ENCODE measurements at places on chromosomes 4 and X. TPM values are rescaled to one million over a fixed set of nuclear protein-coding genes. Genes with fewer than 3 reads are reported as not detected.

DNA sequence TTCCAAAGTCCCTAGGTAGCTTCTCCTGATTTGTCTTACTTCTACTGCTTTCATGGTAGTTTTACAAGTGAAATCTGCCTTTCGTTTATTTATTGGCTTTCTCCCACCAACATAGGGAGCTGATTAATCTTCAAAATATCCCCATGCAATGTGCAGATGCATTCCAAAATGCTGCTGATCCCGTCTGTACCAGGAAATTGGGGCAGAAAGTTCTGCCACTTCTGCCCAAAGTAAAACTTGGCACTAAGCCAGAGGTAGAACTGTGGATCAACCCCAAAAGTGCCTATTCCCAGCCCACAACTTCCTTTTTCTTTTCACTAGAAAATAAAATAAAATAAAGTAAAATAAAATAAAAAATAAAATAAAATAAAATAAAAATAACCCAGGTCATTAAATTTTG lies 47.3 kb upstream of the PPARGC1A start:
- no peak for DNase-seq

PAGE1 gene
- total RNA-seq = not detected

DNA sequence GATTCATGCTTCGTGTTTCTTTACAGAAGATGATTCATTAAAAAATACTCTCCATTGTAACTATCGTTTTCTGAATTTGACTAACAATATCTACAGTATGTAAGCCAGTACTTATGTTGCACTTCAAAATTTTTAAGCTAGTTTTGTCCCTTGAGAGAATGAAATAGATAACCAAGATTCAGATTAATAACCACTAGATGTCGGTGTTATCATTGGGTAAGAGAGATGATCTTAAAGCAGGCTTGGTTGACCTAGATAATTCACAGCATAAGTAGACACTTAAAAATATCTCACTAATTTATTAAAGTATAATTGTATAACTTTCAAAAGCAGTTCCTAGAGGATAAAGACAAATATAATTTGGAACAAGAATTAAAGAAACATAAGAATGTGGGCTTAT lies 430.9 kb downstream of the C4orf33 start:
- no peak for DNase-seq

DNA sequence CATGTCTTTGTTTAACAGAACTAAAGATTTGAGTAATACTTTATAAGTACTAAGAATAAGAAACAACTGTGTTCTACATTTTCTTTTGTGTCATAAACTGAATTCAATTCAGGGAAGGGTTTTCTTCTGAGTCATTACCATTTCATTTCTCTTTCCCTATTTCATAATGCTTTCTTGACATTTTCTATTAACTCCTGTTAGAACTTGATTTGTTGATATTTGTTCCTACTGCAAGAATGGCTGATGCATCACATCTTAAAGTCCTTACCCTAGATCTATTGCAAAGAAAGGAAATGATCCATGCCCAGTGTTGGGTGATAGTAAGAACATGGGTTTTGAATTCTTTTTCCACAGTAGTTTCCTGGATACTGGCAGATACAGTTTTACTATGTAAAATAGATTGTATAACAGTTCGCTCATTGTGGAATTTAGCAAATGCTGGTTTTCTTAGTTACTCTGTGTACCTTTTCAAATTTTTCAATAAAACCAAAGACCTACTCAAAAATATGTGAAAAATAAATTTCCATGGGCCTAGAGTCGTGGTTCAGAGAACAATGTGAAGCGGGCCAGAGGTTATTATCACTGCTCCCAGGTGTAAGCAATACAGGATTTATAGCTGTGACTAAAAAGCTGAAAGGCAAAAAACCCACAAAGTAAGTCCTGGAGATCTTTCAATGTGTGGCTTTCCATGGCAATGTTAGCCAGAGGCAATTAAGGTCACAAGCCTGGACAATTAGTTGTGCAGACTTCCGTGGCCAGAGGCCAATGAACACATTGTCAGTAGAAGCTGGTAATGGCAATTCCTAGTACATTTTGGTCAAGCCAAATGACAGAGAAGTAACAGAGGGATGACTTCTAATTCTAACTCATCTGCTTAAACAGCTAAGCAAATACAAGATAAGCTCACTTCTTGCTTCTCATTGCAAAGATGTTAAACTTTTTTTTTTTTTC lies 127.3 kb upstream of the FAT4 start:
- DNase-seq = no peak

- no peak for DNase-seq
These were observed 16.2 kb upstream of the S100G start for GRCh38 chrX:16633754-16634153.

GRCh38 chr4:26133840-26134239 lies 187.0 kb upstream of the RBPJ start:
- no peak for DNase-seq

JAKMIP1 gene
- total RNA-seq = 0.38 TPM

SHROOM3 gene
- total RNA-seq = not detected

KDR gene
- total RNA-seq = not detected

DNA sequence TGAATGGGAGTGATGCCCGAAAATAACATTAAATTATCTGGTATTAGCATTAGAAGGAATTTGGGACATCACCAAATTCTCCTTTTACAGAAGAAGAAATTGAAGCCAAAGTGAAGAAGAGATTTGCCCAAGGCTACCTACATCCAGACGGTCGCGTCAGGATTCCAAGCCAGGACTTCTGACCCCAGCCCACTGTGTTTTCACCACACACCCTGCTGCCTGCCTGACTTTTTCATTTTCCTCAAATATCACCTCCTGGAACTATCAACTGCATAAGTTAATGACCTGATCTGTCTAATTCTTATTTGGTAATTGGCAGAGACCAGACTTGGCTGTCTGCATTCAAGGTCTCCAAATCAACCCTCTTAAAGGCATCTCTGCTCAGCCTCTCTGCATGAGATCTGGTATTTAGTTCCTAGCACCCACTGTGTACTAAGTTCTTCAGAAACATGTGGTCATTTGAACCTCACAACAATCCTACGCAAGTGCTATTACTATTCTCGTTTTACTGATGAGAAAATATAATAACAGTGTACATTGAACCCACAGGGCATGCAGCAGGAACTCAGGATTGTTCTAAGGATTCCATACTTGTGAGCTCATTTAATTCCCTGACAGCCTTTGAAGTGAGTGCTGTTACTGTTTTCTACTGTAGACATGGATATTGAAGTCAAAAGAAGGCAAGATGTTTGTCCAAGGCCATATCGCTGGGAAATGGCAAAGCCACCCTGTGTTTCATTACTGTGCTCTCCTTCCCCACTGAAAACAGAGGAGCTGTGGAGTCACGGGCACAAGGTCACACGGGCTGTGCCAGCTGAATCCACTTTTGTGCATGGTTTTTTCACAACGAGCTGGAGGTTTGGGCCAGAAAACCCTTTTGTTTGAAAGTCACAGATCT lies 195.2 kb upstream of the C1QTNF7 start:
- DNase-seq = peak; percentile 12

LEF1 gene
- 828 TPM for total RNA-seq

DNA sequence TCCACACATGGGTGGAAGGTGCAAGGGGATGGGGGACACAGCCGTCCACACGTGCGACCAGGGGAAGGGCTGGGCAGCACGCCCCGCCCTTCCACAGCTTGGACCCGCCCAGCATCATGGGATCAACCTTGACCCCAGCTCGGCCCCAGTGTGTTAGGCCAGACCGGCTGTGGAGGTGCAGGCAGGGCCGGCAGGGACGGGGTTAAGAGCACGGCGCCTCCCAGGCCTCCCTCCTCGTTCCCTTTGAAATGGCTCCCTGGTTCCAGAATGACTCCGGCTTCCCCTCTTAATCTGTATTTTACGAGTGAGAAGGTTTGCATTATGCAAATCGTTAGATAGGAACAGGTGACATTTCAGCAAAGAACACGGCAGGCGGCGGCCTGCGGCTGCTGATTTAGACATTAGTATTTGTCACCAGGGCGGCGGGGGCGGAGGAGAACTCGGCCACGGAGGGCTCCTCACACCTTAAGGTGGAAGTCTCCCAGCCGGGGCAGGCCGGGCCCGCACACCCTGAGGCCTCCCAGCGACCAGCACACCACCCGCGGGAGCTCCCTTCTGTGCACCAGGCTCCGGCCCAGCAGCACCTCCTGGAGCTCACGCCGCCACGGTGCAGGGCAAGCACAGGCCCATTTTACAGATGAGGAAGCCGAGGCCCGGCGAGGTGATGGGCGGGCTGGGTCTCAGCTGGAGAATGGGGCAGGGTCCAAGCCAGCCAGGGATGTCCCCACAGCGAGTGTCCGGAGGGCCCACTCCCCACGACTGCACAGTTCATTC lies 116.1 kb downstream of the FAM53A start:
- DNase-seq = no peak

GRCh38 chr4:159159611-159160010 lies 56.7 kb downstream of the RAPGEF2 start:
- no peak for DNase-seq

SRPX gene
- not detected for total RNA-seq

DNA sequence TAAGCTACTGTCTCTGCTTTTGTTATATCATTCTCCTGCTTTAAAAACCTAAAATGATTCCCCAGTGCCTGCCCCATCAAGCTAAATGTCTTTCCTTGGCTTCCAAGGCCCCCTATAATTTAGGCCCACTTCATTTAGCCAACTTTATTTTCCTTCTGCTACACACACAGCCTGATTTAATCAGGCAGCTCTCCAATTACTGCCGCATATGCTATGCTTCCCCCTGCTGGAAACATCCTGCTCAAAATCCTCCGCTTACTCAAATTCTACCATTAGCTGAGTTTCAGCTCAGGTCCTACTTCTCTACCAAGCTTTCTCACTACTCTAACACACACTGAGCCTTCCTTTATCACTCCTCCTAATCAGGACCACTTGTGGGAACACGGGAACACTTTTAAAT lies 17.0 kb downstream of the LAMP2 start:
- DNase-seq = peak; percentile 23

GRCh38 chr4:41334182-41334581 lies 77.5 kb downstream of the UCHL1 start:
- no peak for DNase-seq

DNA sequence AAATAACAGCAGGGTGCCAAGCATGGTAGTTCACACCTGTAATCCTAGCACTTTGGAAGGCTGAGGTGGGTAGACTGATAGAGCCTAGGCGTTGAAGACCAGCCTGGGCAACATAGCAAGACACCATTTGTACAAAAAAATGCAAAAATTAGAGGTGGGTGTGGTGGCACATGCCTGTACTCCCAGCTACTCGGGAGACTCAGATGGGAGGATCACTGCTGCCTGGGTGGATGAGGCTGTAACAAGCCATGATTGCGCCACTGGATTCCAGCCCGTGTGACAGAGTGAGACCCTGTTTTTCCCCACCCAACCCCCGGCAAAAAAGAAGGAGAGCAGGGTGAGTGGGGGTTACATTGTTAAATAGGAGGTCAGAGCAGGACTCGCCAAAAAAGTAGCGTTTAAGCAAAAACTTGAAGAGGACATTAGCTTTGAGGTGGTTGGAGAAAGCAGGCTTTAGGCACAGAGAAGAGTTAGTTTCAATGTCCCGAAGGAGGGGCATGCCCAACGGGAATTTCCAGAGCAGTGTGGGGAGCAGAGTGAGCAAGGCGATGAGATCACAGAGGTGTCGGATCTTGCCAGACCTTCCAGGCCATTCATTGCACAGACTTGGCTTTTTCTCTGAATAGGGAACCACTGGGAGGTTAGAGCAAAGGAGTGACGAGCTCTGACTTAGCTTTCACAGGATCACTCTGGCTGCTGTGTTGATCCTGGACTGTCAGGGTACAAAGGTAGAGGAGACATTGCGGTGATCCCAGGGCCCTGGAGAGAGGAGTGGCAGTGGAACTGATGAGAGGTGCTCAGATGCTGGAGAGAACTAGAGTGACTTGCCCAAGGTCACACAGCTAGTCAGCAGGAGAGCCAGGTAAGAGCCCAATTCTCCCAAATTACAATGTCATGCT lies 70.6 kb downstream of the TRAPPC11 start:
- no peak for DNase-seq

GUCY1B1 gene
- total RNA-seq = not detected

DNA sequence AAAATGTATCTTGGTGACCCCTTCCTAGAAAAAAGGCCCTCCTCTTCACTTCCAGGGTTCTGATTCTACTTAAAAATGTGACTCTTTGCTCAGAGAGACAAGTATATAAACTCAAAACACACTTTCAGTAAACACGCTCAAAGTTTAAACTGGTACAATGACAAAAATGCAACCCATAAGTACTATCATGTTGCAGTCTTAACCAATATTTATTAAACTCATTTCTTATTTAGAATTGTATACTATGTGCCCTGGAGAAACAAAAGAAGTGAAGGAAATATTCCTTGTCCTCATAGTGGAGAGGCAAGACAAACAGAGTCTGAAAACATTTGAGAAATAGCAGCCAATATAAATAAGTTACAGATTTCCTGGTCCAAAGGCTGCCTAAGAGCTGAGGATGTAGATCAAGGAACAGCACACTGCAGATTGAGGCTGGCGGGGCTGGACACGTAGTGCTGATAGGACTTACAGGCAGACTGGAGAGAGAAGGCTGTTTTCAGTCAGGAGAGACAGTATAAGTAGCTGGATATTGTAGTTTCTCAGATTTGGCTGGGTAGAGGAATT lies 39.1 kb upstream of the ANXA3 start:
- no peak for DNase-seq

IBSP gene
- not detected for total RNA-seq

GRCh38 chr4:25624616-25625015 lies 31.0 kb upstream of the SLC34A2 start:
- no peak for DNase-seq

GRCh38 chr4:25068386-25068785 lies 37.6 kb upstream of the LGI2 start:
- DNase-seq = no peak

DNA sequence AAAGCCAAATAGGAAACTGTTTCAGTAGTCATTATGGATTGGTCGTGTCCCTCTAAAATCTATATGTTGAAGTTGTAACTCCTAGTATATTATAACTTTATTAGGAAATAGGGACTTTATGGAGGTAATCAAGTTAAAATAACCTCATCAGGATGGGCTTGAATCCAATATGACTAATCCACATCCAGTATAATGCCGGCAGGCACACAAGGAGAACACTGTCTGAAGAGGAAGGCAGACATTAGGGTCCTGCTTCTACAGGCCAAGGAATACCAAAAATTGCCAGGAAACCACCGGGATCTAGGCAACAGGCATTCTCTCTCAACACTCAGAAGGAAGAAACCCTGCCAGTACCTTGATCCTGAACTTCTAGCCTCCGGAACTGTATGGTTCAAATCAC lies 130.3 kb downstream of the ATP10D start:
- no peak for DNase-seq

- no peak for DNase-seq
These were observed 660 bp downstream of the GEMIN8 start for GRCh38 chrX:14029039-14029424.

- no peak for DNase-seq
These were observed at the start of gene PRRG3 for GRCh38 chrX:151694661-151695582. Gene PRRG3, plus strand, starts transcription at chrX:151695458. Its CDS starts 3,357 bp downstream, at chrX:151698815.

SSX4 gene
- total RNA-seq = not detected
